ENCODE measurements at places on chromosomes 2 and 18.

DNA sequence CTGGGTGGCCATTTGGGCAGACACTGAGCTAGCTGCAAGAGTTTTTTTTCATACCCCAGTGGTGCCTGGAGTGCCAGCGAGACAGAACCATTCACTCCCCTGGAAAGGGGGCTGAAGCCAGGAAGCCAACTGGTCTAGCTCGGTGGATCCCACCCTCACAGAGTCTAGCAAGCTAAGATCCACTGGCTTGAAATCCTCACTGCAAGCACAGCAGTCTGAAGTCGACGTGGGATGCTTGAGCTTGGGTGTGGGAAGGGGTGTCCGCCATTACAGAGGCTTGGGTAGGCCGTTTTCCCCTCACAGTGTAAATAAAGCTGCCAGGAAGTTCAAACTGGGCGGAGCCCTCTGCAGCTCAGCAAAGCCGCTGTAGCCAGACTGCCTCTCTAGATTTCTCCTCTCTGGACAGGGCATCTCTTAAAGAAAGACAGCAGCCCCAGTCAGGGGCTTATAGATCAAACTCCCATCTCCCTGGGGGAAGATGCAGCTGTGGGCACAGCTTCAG is 69.6 kb upstream of the WDSUB1 start:
- DNase-seq: no peak

GRCh38 chr2:16507655-16508489 is 157.8 kb downstream of the CYRIA start:
- no peak for DNase-seq

DNA sequence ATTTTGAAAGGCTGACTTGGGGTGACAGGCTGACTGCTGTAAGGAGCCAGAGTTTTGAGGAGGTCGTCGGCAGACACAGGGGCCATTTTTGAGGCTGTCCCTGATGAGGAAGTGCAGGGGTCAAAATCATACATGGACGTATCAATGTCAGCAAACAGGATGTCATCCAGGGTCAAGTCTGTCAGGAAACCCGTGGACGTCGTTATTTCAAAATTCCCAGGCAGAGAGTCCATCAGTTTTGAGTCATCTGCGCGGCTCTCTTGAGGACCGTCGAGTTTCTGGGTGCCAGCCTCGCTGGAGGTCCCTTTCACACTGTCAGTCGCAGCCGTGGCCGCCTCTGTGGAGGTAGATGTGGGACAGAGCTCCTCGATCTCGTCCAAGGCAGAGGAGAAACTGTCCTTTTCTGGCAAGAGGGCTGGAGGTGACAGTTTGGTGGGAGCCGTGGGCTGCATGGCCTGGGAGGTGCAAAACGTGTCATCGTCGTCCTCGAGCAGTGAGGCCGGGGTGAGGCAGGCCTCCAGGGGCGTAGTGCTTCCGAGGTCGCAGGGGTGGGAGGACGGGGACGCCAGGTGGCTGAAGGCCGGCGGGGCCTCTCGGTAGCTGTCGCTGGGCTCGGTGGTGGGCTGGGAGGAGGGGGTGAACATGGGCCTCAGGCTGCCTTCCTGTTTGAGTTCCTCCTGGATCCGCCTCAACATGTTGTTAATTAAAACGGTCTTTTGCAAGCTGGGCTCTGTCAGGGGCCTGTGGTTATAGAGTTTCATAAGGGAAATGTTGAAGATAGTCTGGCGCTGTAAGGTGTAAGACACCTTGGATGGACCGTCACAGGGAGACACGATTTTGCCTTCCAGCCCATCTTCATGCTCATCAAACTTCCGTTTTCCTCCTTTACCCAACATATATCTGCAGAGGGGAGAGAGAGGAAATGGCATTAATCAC is 17.5 kb downstream of the SERTAD2 start:
- peak; percentile 23 for DNase-seq

DNA sequence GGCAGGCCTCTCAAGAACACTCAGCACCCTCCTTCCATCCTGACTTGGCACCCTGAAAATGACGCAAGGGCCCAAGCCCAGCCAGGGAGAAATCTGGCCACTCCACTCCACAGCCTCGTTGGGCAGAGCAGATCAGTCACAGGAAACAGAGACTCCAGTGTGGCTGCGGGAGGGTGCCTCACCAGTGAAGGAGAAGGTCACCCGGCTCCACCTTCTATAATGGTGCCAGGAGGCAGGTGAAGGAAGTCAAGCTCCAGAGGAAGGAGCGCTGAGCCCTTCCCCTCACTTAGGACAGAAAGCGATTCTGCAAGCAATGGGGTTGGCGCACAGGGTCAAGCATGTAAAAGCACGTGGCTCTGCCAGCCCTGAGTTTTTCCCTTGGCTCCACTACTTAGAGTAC is 35.3 kb downstream of the CRACDL start:
- no peak for DNase-seq

GRCh38 chr18:68666381-68666780 is 48.5 kb downstream of the TMX3 start:
- DNase-seq: no peak

DNA sequence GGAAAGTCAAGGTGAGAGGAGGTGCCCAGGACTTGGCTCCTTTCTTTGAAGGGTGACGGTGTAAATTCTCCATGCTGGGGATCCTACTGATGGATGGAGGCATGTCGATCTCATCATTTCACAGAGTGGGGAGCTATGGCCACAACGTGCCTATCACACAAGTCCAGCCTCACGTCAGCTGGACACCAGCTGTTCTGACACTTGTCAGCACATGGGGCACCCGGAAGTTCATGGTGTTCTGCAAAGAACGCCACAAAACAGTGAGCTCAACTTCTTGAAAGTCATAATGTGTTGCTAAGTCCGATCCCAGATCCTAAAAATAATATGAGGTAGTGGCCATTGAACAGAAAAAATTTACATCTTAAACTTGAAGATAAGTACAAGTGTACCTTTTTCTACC is 12.3 kb downstream of the PAX8 start:
- DNase-seq: no peak

DNA sequence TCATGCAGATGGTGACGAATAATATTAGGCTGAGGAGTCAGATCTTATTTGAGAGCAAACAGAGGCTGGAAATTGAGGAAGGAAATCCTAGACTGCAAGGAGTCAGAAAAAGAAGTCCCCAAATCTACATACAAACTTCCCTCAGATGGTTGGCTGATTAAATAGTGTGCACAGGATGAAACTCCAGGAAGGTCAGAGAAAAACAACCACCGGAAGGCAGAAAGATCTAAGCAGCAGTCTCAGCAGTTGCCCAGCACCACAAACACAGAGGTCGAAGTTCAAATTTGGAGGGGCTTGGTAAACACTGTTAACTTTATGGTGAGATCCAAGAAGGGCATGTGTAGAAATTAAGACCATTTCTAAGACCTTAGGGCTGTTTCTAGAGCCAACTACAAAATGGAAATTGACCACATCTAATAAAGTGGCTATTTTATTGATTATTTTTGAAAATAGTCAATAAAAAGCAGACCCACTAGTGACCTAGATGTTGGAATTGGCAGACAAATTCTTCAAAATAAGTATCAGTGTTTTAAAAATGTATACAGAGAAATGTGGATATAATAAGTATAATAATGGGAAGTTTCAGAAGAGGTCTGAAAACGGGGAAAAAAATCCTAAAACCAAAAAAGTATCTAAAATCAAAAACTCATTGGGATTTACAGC is 134.8 kb downstream of the GALNT1 start:
- DNase-seq: peak; percentile 28

- no peak for DNase-seq
Observed at GRCh38 chr2:146207901-146208300, 1636.9 kb upstream of the ACVR2A start.

DNA sequence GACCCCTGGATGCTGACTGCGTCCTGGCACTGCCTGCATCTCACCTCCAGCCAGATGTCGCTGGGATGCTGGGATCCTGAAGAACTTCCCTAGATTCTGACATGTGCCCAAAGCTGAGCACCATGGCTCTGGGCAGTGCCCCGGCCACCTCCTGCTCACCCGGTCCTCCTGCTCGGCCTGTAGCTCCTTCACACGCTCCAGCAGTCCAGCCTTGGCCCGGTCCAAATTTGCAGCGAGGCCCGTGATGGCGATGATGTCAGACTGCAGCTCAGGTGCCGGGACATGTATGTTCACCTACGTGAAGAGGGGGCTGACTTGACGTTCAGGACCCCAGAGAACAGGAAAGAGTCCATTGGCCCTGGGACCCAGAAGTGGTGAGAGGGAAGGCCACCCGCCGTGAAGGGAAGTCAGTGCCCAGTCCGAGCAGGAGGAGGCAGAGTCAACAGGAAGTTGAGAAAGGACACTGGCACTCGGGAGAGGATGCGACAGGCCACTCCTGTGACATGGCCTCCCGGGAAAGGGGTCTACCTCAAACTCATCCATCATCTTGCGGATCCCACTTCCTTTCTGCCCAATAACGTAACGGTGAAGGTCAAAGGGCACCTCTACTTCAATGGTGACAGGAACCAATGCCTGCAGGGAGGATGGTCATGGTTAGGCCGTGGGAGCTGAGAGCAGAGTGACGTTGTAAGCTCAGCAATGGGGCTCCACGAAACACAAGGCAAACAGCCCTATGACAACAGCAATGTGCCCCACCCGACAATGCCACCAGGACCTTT is 46.7 kb downstream of the ANO7 start:
- DNase-seq: no peak

DNA sequence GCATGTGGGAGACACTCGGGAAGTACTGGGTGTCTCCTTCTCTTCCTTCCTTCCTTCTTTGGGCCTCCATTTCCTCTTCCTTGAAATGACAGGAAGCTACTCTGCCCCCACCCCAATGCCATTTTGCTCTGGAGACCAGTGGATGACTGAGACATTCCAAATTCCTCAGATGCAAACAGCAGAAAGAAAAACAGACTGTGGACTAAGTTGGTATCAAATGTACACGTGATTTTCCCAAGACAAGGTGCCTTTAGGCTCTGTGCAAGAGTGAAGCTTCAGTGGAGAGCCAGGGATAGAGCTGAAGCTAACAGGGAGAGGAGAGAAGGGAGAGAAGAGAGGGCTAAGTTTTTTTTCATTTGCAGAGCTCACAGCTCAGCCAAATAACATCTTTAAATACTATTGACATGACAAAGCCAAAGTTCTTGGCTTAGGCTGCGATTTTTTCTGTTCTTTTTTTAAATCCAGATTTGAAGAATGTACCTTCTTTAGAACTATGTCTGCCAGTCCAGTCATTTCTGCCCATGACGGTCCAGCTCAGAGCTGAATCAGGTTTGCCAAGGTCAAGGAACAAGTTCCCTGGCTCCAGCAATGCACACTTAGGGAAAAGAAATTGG is 84.5 kb upstream of the LCLAT1 start:
- DNase-seq: no peak

DNA sequence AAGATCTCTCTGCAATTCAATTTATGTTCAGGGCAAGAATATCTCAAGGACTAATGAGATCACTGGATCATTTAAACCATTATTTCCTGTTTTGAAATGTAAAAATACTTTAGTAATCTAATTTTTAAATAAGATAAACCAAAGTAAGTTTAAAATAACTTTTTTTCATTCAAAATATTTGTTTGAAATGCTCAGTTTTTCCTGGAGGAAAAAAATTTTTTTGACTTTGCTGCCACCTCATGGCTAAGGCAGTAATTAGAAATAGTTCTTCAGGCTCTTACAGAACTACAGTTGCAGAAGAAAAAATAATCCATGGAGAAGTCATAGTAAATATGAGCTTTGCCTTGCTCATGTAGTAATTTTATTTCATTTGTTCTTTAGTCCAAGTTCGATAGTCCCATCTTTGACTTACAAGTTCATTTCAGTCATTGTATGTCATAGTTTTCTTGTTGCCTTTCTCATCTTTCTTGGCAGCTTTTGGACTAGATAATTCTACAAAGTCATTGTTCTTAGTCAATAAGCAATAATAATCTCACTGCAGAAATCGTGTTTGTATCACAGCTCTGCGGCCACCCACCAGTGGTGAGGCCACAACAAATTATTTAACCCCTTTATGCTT is 127.4 kb downstream of the DPP4 start:
- no peak for DNase-seq

GRCh38 chr2:69560147-69560482 is 83.4 kb downstream of the AAK1 start:
- DNase-seq: no peak

DNA sequence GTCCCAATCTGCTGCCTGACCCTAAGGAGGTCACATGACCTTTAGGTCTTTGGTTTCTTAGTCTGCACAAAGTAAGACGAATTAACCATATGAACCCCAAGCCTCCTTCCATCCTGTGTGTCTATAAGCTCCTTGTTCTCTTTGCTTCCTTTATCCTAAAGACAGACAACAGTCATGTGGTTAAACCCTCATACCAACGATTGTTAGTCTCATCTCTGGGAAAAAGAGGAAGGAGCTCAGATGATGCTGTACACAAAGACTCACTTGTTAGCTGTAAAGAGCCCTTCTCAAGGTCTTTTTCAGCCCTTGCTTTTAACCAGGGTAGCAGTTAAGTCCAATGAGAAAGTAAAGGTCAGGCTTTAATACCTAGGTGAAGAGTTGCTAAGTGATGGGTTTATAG is 443.7 kb downstream of the TNS1 start:
- DNase-seq: no peak

DNA sequence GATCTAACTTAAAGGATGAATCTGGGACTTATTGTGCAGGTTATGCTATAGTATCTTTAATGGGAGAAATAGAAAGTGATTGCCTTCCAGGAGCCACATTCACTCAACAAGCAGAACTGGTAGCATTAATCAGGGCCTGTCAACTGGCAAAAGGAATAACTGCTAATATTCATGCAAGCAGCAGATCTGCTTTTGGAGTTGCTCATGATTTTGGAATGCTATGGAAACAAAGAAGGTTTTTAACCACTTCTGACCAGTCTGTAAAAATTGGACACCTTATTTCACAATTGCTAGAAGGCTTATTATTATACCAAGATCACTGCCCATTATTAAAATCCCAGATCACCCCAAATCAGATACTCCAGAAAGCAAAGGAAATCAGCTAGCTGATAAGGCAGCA is 200.4 kb downstream of the MREG start:
- no peak for DNase-seq

DNA sequence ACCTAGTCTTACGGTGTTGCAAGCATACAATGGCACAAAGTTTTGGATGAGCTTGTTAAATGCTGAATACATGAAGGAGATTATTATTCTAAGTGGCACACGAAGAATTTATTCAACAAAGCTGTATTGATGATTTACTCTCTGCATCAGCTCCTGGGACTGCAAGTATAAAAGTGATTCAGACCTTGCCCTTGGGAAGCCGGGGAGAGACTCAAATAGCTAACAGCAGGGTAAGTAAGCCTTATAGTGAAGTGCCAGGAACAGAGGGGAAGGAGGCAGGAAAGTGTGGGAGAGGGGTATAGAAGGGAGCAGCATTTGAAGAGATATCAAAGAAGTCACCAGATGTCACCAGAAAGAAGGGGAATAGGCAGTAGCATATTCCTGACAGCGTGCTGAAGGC is 115.4 kb downstream of the MCFD2 start:
- no peak for DNase-seq

Measured in bone marrow (tissue), 2 donors.